ENCODE measurements at places on chromosomes 11 and 22.

DNA sequence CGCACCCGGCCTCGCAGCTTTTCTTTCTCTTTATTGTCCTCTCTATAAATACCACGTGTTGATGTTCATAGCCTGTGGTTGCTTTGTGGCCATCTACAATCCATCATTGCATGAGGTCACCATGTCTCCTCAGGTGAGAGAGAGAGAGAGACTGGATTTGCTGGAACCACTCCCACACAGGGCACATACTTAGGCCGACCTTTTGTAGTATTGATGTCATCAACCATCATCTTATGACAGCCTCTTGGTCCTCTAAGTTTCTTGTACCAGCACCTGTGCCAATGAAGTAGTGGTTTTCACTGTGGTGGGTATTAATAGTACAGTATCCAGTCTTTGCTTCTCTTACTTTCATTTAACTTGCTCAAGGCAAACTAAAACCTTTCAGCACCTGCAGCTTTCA is 22.8 kb upstream of the P2RY6 start:
- DNase-seq = no peak

DNA sequence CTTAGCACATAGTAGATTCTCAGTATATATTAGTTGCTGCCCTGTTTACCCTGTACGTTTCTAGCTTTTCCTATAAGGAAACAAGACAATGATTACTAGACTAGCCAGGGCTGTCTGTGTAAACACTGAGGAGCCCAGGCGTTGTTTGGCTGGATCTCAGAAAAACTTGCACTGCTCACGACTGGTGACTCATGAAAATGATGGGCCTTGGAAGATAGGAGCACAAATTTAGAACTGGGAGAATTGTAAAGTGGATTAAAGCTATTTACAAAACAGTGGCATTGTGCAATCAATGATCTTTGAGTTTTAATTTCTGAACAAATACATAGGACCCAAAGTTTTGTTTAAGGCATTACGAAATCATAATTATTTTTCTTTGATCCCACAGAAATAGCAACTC is 276.9 kb downstream of the FAM76B start:
- no peak for DNase-seq

DNA sequence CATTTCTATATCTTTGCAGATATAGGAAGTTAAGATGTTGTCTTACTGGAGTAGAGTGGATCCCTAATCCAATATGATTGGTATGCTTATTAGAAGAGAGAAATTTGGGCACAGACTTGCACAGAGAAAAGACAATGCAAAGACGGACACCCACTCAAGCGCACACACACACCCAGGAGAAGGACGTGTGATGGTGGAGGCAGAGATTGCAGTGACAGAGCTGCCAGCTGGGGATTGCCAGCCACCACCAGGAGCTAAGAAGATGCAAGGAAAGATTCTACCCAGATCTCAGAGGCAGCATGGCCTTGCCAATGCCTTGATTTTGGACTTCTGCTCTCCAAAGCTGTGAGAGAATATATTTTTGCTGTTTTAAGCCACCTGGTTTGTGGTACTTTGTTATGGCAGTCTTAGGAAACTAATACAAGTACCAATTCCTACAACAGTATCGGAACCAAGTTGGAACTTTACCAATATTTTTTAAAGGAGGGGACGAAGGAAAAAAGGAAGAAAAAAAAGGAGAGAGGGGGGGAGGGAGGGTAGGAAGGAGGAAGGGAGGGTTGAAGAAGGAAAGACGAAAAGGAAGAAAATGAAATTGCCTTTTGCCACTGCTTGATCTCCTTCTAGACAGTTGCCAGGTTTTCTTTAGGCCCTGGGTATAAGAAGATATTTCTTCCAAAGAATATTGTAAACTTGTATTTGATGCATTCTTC is 334.0 kb downstream of the BUD13 start:
- DNase-seq = no peak

GRCh38 chr22:47188261-47189055 is 426.0 kb downstream of the TBC1D22A start:
- DNase-seq = no peak

- DNase-seq = no peak
These were observed 176.5 kb downstream of the TRPC6 start for GRCh38 chr11:101407324-101407723.
